ENCODE measurements at places on chromosomes 5 and 9.

- DNase-seq = no peak
Measured at GRCh38 chr5:61402970-61403900, 71.2 kb downstream of the ZSWIM6 start.

DNA sequence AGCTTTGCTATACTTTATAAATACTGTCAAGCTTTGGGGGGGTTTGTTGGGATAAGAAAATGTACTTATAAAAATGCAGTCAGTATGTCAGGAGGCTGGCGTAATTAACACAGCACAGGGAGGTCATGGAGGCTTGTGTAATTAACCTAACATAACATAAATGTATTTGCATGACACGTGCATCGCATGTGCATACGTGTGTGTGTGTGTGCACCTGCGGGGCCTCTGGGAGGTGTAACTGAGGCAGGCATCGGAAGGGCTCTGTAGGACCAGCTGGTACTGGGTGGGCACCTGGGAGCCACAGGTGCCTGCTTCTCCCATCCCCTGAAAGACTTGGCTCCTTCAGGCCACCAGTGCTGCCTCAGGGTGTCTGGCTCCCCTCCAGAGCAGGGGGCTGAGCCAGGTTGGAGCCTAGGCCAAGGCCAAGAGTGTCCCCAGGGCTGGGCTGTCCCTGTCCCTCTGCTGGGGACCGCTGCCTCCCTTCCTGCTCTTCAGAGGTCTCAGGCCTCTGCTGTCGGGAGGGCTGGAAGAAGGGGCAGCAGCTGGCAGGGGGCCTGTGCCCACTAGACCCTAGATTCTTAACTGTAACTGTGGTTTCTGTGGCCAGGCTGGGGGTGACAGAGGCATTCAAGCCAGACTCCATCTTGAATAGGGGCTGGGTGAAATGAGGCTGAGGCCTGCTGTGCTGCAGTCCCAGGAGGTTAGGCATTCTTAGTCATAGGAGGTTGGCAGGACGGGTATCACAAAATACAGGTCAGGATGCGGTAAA is 9.0 kb downstream of the FCN2 start:
- no peak for DNase-seq

GRCh38 chr5:171422495-171422894 is 3.0 kb downstream of the FGF18 start:
- DNase-seq = no peak

DNA sequence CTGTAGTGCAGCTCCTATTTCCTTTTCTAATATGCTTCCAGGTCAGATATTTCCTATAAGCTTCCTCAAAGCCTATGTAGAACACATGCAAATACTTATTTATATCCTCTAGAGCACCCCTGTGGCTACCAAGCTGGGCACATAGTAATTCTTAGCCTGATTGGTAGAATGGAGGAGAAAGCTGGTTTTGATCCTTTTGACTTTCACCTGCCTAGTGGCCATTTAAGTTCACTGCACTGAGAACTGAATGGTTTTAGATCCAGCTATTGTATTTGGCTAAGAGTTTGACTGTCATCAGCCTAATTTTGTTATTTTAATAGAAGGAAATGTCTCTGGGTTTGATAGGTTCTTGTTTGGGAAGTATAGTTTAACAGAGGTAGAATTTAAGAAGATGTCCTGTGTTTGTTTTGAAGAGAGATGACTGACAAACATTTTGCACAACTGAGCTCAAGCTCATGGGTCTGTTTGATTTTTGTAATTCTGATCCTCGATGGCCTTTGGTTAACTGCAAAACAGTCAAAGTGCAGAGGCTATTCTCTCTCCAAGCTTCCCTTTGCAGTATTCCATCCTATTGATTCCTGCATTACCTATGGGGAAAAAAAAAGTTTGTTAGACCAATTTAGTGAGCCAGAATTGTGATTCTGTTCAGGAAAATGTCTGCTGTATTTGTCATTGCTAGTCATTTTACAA is 85.4 kb downstream of the KCNN2 start:
- no peak for DNase-seq

GRCh38 chr9:129549684-129550083 is 71.2 kb downstream of the C9orf50 start:
- no peak for DNase-seq

GRCh38 chr5:6602441-6602840 is 30.4 kb downstream of the NSUN2 start:
- no peak for DNase-seq

GRCh38 chr9:70113403-70114022 is 69.9 kb downstream of the MAMDC2 start:
- DNase-seq = peak; percentile 15

DNA sequence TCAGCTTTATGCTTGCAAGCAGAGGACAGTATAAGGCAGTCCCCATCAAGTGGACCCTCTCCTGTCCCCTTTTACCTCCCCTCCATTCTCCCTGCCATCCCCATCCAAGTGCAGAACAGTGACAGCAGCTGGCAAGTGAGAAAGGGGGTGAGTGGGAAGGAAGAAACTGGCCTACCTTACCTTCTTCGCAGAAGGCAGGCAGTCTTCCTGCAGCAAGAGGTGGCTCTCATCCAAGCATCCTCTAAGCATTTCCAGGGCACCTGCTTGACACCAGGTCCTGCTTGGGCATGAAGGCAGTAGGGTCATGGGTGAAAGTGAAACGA is 77.3 kb upstream of the SH3PXD2B start:
- DNase-seq = no peak

DNA sequence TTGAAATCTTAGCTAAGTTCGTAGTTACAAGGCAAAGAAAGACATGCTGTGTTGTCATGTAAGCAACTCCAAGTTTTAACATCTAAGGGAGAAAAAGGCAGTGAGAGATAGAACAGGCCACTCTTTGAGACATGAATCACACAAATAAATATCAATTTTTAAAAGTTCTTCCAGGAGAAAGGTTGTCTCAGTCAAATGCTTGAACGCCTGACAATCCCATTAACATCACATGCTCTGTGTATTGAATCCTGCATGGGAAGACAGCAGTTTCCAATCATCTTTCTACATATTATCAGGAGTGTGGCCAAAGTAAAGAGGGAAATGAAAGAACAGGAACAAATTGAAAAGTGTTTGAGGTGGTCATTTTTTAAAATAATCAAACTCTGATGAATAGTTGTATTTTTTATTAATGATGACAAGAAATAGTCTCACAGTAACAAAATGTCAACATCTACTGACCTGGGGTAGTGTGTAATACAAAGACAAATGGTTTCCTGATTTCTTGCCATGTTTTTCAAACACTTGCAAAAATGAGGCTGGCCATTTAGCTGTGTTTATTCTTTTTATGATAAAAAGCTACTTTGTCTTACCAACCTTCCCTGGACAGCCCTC is 6.4 kb upstream of the C6 start:
- DNase-seq = no peak

GRCh38 chr5:51495672-51496071 is 112.4 kb downstream of the ISL1 start:
- no peak for DNase-seq

GRCh38 chr9:131799177-131799823 is 59.4 kb upstream of the RAPGEF1 start:
- peak; percentile 52 for DNase-seq

DNA sequence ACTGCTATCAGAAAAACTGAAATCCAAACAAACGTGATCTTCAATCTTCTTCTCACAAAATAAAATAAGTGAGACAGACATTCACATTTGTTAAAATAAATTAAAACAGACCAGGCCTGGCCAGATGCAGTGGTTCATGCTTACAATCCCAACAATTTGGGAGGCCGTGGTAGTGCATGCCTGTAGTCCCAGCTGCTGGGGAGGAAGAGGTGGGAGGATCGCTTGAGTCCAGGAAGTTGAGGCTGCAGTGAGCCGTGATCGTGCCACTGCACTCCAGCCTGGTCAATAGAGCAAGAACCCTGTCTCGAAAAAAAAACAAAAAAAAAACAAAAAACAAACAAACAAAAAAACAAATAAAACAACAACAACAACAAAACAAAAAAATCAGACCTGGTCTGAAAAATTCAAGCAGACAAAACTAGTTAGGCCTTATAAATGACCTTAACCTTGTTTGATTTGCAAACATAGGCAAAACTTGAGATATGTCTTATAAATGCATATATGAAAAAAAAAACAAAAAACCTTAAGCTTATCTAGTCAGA is 10.8 kb downstream of the MAPKAP1 start:
- no peak for DNase-seq

- DNase-seq = no peak
Measured at GRCh38 chr9:34686732-34687131, 4.3 kb downstream of the CCL19 start.

DNA sequence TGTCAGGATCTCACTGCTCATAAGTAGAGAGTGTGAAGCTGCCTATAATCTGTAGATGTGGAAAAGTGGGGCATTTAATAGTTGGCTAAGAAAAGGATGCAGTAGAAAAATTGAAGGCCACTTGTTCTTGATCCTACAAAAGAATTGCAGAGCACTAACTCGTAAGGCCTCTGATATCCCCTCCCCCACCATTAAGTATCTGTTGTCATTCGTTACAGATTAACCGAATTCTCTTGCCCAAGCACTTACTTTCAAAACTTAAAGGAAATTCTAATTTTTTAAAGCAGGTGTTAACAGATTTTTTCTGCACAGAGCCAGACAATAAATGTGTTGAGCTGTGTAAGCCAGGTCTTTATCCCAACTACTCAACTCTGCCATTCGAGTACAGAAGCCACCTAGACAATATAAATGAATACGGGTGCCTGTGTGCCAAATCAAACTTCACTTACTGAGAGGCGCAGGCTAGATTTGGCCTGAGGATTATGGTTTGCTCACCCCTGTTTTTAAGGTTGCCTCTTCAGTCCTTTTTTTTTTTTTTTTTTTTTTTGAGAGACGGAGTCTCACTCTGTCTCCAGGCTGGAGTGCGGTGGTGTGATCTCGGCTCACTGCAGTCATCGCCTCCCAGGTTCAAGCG is 234.8 kb downstream of the RFK start:
- no peak for DNase-seq

GRCh38 chr5:50709471-50709870 is 43.0 kb downstream of the PARP8 start:
- no peak for DNase-seq
